ENCODE measurements at places on chromosomes 4 and X. TPM values are rescaled to one million over a fixed set of nuclear protein-coding genes. Genes with fewer than 3 reads are reported as not detected.

GAGE12E gene
- not detected for total RNA-seq

CRMP1 gene
- total RNA-seq = 17.0 TPM

TRIM75 gene
- total RNA-seq = not detected

IL13RA1 gene
- 35.6 TPM for total RNA-seq

ETDA gene
- total RNA-seq = not detected

CCDC110 gene
- 2.1 TPM for total RNA-seq

PABPC1L2B gene
- not detected for total RNA-seq

DRD5 gene
- total RNA-seq = 1.2 TPM

USP17L13 gene
- not detected for total RNA-seq

ASB9 gene
- total RNA-seq = 11.9 TPM

PASD1 gene
- total RNA-seq = not detected

FAM47E gene
- 11.1 TPM for total RNA-seq

GPR173 gene
- 13.7 TPM for total RNA-seq

AKAP4 gene
- not detected for total RNA-seq

AREG gene
- total RNA-seq = 0.29 TPM

CFI gene
- 97.7 TPM for total RNA-seq

ZRSR2 gene
- total RNA-seq = 3.9 TPM

ARR3 gene
- total RNA-seq = not detected

HOPX gene
- total RNA-seq = 25.7 TPM

TLR1 gene
- total RNA-seq = 7.6 TPM

NMU gene
- total RNA-seq = 5.1 TPM

UCP1 gene
- total RNA-seq = not detected

ACE2 gene
- total RNA-seq = 16.9 TPM

RPGR gene
- 15.0 TPM for total RNA-seq

ITIH6 gene
- not detected for total RNA-seq

MAGEA2 gene
- total RNA-seq = not detected

LETM1 gene
- total RNA-seq = 40.8 TPM

MSX1 gene
- 0.82 TPM for total RNA-seq

MAGEC3 gene
- not detected for total RNA-seq

RHOXF2 gene
- total RNA-seq = not detected

KLHL4 gene
- total RNA-seq = 4.9 TPM

ERAS gene
- not detected for total RNA-seq

IL2 gene
- not detected for total RNA-seq

SSX1 gene
- not detected for total RNA-seq

GAGE1 gene
- not detected for total RNA-seq
